ENCODE measurements at places on chromosomes 11 and 22. TPM values are rescaled to one million over a fixed set of nuclear protein-coding genes. Genes with fewer than 3 reads are reported as not detected.

The MUC6 gene
- not detected for total RNA-seq

The FJX1 gene
- 6.5 TPM for total RNA-seq

The MTFP1 gene
- 8.2 TPM for total RNA-seq

DNA sequence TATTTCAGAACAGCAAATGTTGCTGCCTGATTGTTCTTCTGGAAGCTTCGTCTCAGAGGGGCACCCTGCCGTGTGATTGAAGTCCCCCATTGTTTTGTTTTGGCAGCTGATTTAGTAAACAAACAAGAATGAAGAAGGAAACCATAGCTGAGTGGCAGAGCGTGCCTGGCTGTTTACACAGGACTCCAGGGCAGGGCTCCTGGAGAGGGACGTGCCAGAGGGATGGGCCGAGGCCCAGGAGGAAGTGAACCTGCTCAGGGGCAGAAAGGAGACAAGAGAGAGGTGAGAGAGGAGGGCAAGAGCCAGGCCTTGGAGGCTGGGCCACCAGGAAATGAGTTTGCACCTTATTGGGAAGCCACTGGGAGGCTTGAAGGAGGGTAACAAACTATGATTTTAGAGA lies 85.5 kb upstream of the B3GAT1 start:
- no peaks in the 10 kb centered on the region for H3K4me1 ChIP-seq
- no peaks in the 10 kb centered on the region for H3K36me3 ChIP-seq
- H3K27ac ChIP-seq, result no peak overlapping the region
- DNase-seq, result no peak

DNA sequence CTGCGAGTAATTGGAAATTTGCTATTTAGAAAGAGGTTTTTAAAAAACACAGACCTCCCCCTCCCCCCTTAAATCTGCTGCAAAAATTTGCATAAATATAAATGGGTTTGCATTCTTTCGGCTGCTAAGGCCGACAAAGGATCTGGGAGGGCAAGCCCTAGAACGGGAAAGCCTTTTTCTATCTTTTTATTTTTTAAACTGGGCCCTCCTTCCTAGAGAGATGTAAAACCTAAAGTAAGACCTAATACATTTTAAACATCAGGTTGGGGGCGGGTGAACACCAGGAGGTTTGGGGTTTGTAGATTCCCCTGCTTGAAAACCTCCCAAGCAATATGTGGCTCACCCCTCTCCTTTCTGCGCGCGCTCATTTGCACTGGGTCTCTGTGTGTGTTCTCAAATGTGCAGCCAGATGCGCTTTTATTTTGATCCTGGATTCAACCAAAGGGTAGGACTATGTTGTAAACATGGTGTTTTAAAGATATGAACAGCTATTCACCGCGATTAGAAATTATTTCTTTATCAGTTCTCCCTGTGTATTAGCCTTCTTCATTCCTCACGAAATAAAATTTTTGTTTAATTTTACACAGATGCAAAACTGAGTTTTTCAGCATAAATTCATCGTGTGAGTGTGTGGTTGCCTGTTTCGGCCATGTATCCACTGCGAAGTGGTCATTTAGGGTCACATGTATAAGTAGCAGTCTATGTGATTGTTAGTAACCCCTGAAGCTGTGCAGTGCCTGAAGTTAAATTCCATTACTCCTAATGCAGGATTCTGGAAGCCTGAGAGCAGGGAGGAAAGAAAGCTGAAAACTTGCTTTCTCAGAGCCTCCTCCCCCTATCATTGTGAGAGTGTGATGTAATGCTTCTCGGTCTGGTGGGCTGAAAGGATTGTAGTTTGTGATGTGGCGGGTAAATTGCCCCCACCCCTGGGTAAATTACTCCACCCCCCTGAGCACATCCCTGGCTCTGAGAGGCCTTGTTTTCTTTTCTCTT lies 988 bp downstream of the TNRC6B start:
- H3K27ac ChIP-seq, result peak overlapping the region; percentile 83
- H3K27me3 ChIP-seq, result no peaks in the 10 kb centered on the region
- H3K4me1 ChIP-seq, result peaks cover 34% of the 10 kb centered on the region
- peak overlapping the region; percentile 93 for H3K4me3 ChIP-seq
- peaks cover 2% of the 10 kb centered on the region for H3K36me3 ChIP-seq

DNA sequence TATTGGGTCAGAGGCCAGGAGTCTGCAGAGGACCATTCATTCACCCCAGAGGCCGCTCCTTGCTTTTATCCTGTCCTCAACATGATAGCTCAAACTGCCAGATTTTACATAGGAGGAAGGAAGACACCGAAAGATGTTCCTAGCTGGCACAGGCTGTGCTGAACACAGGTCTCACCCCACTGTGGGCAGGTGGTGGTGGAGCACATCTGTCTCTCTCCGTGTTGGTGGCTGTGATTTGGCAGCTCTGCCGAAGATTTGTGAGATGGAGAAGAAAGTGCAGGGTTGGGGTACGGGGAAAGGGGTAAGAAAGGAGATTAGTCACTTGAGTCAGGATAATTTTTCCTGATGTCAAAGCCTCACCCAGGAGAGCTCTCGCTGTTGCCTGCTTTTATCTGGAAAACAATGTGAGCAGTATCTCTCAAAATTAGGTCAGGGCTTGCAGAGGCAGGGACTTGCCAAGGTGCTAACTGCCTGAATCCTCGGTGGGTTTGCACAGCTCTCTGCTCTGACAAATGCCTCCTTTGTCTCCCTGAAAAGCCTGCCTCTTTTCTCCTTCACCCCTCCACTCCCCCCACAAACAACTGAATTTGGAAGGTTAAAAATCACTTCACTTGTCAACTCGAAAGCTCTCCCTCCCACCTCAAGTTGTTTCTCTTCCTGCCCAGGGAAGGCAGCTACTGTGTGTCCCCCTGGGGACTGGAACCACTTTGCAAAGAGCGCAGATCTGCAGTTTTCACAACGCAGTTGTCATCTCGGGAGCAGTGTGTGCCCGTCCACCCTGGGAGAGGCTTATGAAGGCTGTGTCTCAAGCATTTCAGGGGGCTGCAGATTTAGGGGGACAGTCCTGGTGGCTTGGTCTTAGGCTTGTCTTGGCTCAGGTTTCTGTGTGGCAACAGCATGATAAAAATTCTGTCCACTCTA lies 299.7 kb downstream of the ST3GAL4 start:
- no peak for DNase-seq
- no peak overlapping the region for H3K27ac ChIP-seq
- H3K36me3 ChIP-seq, result no peaks in the 10 kb centered on the region
- peaks cover 14% of the 10 kb centered on the region for H3K27me3 ChIP-seq

GRCh38 chr11:8312986-8313385 lies 49.3 kb upstream of the LMO1 start:
- H3K4me3 ChIP-seq, result no peak overlapping the region
- no peaks in the 10 kb centered on the region for H3K4me1 ChIP-seq
- H3K27me3 ChIP-seq, result peaks cover 5% of the 10 kb centered on the region
- H3K36me3 ChIP-seq, result no peaks in the 10 kb centered on the region
- no peak for DNase-seq
